ENCODE measurements at places on chromosomes 3 and 15. TPM values are rescaled to one million over a fixed set of nuclear protein-coding genes. Genes with fewer than 3 reads are reported as not detected.
A peak's percentile ranks its signal among the peaks of the same experiment; 100 is the strongest.

GRCh38 chr3:187919544-187919943, 174.3 kb upstream of the BCL6 start:
- DNase-seq, result no peak

PYGO1 gene
- 2.4 TPM for total RNA-seq

CFAP100 gene
- total RNA-seq, result not detected

DNA sequence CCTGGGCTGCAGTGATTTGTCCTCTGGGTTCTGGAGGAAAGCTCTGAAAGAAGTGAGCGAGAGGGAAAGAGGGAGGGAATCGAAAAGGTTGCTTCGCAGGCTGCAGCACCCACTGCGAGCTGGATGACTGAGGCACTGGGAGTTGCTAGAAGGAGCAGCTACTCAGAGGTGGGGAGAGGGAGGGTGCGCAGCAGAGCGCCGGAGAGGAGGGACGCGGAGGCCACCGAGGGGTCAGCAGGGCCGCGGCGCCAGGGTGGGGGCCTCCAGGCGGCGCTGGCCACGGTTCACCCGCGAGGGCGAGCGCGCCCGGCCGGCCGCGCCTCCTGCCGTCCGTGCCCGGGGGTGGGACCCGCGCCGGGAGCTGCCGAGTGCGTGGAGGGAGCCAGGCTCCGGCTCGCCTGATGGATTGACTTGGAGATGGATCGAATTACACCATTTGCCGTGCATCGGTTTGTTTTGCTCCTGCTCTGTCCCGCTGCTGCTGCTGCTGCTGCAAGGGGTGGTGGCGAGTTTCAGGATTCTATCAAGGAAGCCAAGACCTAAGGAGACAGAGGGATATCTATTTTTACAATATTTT, at the start of gene SEMA6D:
SEMA6D (plus strand) TSS at position 470 of the 577 bp plus-strand sequence. CDS start 42,294 bp downstream, outside the sequence.
- no peak for DNase-seq

DNA sequence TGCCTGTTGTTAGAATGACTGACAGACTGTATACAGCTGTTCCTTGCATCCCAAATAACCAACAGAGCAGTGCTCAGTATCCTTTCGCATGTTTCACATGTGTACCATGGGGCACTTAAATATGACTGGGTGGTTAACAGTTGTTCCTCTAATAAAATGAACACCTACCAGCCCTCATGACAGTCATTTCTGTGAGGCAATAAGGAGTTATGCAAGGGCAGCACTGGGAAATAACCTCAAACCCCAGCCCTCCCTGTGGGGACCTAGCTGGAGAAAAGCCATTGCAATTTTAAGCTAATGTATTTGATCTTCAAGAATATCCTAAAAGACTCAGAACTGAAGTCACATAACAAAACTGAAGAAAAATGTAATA, 7.3 kb downstream of the RFT1 start:
- no peak for DNase-seq

- DNase-seq, result no peak
Observed at GRCh38 chr3:3699407-3699806, 99.8 kb upstream of the LRRN1 start.

GRCh38 chr15:99536422-99537040, 29.3 kb upstream of the MEF2A start:
- peak; percentile 61 for DNase-seq

DNA sequence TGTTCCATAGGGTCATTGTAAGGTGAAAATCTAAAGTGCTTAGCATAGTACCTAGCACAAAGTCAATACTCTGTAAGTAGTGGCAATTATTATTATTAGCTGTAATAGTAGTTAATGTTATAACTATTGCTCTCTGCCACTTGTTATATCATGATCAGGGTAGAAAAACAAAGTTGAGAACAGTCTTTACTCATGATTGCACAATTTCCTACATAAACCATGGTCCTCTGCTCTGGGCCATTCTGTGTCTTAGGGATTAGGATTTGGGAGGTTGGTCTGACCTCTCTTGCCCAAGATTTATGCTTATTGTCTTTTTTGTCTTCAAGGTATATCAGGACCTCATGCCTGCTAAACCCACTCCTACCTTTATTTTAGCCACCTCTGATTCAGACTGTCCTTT, 4.3 kb upstream of the LRRC58 start:
- DNase-seq, result no peak

PLA2G4E gene
- not detected for total RNA-seq

- DNase-seq, result no peak
Observed at GRCh38 chr3:45032113-45032512, 6.0 kb downstream of the CLEC3B start.

CCNDBP1 gene
- 62.5 TPM for total RNA-seq

TM4SF1 gene
- 1,063 TPM for total RNA-seq

GRCh38 chr15:49235446-49236124, 65.5 kb downstream of the GALK2 start:
- peak; percentile 56 for DNase-seq

DNA sequence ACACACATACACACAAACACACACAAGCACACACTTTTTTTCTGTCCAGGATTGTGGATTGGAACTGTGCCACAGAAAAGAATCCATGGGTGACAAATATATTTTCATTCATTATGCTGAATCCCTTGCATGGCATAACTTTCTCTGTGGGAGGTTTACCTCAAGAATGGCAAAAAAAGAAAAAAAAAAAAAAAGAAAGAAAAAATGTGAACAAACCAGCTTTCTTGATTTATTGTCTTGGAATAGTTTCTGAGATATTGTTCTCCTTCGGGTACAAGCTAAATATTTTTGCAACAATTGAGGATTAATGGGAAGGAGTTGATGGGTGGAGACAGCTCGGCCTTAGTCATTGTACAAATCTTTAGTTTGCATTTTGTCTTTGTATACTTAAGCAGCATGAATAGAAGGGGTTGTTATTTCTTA, 153.1 kb downstream of the GMNC start:
- DNase-seq, result no peak

ANKRD63 gene
- total RNA-seq, result 0.72 TPM

- DNase-seq, result peak; percentile 10
Observed at GRCh38 chr15:67303490-67304363, 49.1 kb downstream of the IQCH start.

DNA sequence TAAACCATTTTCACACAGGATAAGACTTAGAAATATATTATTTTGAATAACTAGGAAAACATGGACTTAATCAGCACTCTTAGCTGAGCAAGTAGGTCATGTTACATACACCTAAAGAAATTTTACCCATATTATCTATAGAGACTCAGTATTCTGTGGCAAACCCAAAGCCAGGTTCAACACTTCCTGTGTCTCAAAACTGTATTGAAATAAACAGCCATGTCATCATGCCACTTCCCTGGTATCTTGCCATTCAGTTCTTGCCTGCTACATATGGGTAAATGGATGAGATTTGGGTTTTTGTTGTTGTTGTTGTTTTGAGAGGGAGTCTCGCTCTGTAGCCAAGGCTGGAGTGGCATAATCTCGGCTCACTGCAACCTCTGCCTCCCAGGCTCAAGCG, 141.5 kb upstream of the PLXND1 start:
- no peak for DNase-seq

SQOR gene
- 62.2 TPM for total RNA-seq

GRCh38 chr3:40258555-40258954, 51.0 kb upstream of the EIF1B start:
- DNase-seq, result no peak

DNA sequence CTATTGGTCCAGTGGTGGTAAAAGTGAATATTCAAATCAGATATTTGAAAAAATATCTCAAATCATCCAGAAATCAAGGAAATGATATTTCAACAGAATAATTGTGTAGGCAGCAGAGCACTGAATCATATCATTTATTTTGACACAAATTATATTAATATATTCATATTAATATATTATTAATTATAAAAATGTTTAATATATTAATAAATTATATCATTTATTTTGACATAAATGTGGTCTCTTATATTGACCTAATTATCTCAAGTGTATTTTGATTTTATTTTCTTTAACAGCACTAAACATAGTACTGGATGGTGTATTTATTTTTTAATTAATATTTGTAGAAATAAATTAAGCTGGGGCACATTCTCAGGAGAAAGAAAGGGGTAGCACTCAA, 257.7 kb upstream of the THBS1 start:
- DNase-seq, result no peak

DNA sequence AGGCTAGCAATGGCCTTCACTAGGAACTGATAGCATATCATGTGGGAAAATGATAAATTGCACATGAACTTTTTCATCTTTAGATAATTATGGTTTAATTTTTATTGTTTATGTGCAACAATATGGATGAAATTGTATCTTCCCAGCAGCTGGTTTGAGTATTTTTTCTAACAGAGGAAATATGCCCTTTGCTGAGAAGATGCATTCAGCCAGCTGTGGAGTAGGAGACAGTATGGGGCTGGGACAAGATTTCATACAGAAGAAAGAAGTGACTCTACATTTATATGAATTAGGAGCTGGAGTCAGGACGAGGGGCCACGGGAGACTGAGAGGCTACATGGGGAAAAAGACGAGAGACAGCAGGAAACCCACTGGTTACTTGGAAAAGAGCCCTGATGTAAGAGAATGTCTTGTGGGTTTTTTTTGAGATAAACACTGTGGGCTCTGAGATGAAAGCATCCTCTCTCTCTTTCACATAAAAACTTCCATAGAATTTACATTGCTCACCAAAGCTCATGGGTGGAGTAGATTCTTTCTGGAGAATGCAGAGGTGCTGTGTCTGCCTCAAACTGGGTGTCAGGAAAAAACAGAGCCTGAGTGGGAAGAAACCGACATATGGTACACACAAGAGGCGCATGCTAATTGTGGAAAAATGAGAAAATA, 115.2 kb upstream of the PDZRN3 start:
- DNase-seq, result no peak

LYZL4 gene
- not detected for total RNA-seq

All from Panc1 (cell line).